A172 (cell line): ENCODE measurements at places on chromosomes 2 and 18.

- DNase-seq, result no peak
Observed at GRCh38 chr2:5984273-5984655, 292.1 kb downstream of the SOX11 start.

DNA sequence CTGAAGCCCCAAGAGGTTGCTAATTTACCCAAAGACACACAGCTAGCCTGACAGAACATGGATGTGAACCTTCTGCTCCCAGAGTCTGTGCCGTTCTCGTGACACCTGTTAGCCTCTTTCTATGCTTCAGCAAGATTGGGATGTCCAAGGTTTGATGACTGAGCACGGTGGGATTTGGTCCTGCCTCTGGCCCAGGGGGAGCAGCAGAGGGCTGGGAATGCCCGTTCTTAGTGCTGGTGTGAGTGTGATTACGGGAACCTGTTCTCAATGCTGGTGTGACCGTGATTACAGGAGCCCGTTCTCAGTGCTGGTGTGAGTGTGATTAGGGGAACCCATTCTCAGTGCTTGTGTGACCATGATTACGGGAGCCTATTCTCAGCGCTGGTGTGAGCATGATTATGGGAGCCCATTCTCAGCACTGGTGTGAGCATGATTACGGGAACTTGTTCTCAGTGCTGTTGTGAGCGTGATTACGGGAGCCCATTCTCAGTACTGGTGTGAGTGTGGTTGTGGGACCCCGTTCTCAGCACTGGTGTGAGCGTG is 67.3 kb upstream of the SNTG2 start:
- DNase-seq, result no peak

DNA sequence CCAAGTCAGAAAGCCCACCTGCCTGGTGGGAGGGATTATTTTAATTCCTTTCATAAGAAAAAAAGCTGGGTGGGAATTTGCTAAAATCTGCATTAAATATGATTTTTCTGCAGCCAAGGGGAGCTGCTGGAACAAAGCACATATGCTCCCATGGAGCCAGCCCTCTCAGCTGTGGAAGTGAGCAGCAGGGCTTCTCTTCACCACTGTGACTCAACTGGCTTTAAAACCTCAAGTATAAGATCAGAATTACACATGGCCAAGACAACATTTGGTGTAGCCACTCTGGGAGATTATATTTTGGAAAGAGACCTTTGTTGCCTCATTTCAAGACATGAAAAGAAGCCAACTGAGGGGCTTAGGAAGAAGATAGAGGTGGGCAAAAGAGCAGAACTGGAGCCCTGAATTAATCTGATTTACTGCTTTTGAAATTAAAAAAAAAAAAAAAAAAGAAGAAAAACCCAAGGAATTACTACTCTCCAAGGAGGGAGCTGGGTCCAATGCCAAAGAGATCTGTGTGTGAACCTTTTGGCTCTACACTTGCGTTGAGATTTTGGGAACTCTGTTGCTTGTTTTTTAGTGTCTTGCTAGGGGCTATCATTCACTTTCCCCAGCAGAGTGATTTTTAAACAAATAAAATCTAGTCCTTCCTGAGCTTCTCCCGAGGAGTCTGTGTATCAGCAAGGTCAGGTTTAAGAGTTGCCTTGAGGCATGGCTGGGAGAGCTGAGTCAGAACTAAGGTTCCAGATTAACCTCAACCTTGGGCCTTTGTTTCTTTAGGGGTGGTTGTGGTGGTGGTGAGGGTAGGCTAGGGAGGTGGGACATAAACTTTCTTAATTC is 6.0 kb downstream of the LHCGR start:
- no peak for DNase-seq

- no peak for DNase-seq
Observed at GRCh38 chr2:47897883-47898731, 8.2 kb downstream of the FBXO11 start.

DNA sequence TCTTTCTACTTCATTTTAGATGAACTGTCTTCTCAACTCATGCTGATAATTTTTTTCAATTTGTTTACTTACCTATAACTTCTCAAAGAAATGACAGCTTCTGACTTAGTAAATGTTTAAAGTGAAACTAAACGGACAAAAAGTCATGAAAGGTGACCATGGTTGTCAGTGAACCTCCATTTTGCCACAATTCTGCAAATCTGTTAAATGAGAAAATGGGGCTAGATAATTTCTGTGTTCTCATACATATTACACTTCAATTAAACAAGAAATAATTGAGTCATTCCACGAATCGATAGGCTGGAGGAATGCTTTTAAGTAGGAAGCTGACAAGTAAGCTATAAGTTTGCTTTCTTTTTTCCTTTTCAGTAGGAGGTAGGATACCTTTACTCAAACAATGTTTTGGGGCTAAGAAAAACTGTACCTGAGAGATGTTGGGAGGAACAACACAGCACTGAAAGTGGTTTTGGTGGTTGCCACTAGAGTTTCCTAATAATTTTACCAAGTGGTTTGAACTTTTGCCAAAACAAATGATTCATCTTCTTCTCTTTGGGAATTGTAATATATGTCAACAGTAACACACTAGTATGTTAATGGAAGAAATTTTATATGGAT is 17.1 kb downstream of the DYNAP start:
- DNase-seq, result peak; percentile 35

- no peak for DNase-seq
Observed at GRCh38 chr2:121089166-121089510, 195.9 kb downstream of the TFCP2L1 start.

- no peak for DNase-seq
Observed at GRCh38 chr2:15941871-15942710, 1.7 kb downstream of the MYCN start.

DNA sequence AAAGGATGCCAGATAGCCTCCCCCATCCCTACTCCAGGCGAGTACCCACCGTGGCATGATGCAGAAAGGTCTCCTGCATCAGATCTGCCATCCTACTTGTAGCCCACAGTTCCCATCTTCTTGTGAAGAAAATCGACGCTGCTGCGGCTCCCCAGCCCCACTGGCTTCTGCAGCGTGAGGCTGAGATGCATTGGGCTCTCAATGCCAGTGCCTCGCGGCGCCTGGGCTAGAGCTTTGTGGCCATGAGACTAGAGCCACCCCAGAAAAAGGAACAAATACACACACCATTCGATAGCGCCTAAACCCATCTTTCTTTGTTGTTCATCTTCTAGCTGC is 2.8 kb downstream of the NOL4 start:
- DNase-seq, result no peak

GRCh38 chr2:118687698-118688097 is 159.8 kb downstream of the EN1 start:
- no peak for DNase-seq

- DNase-seq, result no peak
Observed at GRCh38 chr2:234808907-234809306, 142.9 kb upstream of the SH3BP4 start.

GRCh38 chr2:105344704-105345345 is 7.5 kb downstream of the C2orf49 start:
- DNase-seq, result peak; percentile 57

- DNase-seq, result no peak
Observed at GRCh38 chr18:7696780-7697179, 129.7 kb downstream of the PTPRM start.

DNA sequence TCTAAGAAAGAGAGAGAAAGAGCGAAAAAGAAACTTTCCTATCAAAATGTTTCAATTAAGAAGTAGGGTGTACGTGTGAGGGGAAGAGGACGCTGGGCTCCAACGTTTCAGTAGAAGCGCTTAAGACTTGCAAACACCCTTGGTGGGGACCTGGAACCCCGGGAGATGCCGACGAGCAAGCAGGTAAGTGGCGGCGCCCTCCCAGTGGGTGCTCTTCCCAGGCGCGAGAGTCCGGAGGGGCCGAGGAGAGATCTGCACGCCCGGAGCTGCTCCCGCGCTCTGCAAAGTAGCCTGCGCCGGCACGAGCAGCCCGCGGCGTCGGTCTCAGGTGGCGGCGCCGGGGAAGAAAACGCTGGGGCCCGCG is 678 bp upstream of the OTX1 start:
- DNase-seq, result peak; percentile 32

DNA sequence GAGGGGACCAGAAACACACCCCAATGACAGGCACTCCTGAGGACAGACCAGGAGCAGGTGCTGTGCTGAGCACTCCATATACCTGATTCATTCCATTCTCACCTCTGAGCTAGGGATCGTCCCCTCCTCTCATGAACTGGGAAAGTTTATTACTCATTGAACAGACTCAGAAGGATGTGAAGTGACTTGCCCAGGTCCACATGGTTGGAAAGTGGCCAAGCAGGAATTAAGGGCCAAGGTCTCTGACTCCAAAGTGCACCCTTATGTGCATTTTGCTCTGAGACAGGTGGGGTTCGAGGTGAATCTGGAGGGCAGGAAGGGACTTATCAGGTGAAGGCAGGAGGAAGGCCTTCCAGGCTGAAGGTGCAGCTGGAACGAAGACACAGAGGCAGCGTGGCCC is 25.1 kb upstream of the PLB1 start:
- no peak for DNase-seq

DNA sequence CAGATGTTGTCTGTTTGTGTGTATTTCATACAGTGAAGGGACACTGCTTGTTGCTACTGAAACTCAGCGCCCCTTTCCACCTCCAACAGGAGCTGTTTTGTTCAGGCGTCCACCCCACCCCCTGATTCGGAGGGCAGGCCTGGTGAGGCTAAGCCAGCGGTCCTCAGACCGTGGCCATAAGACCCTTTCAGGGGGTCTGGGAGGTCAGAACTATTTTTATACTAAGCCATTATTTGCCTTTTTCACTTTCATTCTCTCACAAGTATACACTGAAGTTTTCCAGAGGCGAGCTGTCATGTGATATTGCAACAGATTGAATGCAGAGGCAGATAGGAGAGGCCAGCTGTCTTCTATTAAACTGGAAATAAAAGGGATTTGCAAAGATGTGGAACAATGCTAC is 39.7 kb upstream of the IGFBP5 start:
- no peak for DNase-seq

GRCh38 chr18:6859676-6860422 is 130.3 kb downstream of the ARHGAP28 start:
- DNase-seq, result no peak

- DNase-seq, result no peak
Observed at GRCh38 chr2:14143435-14143834, 489.1 kb upstream of the LRATD1 start.

GRCh38 chr18:61946449-61946848 is 53.6 kb upstream of the RNF152 start:
- DNase-seq, result no peak

- DNase-seq, result no peak
Observed at GRCh38 chr18:8351161-8351560, 258.1 kb upstream of the RAB12 start.

DNA sequence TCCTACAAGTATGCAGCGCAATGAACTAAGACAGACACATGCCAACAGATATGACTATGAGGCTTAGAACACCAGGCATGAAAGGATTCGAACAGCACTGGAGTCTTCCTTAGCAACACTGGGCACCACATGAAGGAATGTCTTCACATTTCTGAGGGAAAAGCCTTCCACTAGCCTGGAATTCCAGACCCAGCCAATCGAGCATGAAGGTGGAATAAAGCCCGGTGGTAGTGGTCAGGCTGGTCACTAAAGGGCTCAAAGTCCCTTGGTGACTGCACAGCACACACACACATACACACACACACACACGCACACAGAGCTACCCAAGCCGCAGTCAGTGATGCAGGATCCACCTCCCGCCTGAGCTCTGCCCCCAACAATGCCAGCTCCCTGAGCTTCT is 19.7 kb upstream of the SFXN5 start:
- DNase-seq, result peak; percentile 25
